H1 (cell line): ENCODE measurements at places on chromosomes 3 and 15. TPM values are rescaled to one million over a fixed set of nuclear protein-coding genes. Genes with fewer than 3 reads are reported as not detected.

RHOV gene
- 2.4 and 2.7 TPM in 2 replicates for total RNA-seq

CRABP1 gene
- 385 and 388 TPM in 2 replicates for total RNA-seq

- DNase-seq: no peak
Observed at GRCh38 chr3:30353711-30354467, 252.5 kb upstream of the TGFBR2 start.

DNA sequence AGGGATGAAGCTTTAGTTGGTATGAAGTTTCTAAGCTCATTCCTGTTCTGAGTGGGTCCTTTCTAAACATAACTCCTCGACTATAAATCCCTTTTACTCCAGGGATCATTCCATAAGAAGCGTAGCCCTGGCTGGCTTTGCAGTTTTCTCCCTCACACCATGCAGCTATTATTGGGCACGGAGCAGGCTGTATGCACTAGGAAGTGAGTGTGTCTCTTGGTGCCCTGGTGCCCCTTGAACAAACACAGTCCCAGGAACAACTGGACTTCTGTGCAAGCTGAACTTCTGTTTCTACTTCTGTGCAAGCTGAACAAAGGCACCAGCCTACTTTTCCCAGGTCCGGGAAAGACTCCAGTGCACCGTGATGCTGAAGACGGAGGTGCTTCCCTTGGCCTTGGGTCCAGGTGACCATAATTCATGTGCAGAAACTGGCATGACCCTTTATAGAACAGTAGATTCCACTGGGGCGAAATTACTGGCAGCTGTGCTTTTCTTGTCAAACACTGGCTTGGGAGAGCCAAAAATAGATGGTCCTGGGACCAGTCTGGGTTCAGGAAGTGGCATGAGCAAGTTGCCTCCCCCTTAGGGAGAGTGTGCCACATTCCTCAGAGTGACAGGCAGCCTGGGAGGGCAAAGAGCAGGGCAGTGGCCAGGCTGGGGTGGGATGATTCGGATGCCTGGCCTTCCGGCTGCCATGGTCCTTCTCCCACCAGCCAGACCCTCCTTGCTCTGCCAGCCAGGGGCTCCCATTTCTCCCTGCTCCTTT is 127.2 kb downstream of the SLCO3A1 start:
- DNase-seq: no peak

GRCh38 chr15:62412686-62413085 is 247.6 kb upstream of the C2CD4B start:
- no peak for DNase-seq
